ENCODE measurements at places on chromosomes 3 and 15. TPM values are rescaled to one million over a fixed set of nuclear protein-coding genes. Genes with fewer than 3 reads are reported as not detected.

DNA sequence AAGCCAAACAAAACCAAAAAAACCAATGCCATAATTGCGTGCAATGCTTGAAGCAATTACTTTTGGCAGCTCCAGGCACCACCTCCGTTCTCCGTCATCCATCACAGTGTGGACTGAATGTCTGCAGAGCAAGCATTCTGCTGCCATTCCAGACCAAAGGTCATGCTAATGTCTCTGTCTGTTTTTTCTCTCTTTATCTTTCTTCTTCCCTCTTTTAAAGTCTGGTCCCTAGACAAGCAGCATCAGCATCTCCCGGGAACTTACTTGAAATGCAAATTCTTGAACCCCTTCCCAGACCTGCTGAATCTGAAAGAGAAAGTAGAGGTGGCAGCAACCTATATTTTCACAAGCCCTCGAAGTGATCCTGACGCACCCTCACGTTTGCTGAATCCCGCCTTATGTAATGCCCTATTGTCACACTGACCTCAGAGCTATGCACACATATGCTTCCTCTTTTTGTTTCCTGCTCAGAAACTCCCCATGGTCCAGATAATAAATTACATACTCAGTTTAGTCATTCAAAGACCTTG is 297.3 kb upstream of the PROK2 start:
- no peak for DNase-seq

RBSN gene
- 11.7 TPM for total RNA-seq

DNA sequence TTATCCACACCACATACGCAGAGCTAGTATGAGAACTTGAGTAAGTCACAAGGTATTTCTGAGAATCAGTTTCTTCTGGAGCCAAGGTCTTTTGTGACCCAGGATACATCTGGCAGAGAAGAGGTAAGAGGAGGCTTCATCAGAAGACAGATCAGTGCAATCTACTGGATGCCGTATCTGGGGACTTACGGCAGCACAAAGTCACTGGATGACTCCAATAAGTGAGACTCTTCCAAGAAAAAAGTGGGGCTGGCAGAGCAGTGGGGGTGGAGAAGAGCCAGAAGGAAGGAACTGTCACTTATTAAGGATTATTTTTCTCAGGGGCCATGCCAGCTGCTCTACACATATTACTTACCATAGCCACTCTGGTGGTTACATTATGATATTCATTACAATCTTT is 31.6 kb upstream of the UBXN7 start:
- no peak for DNase-seq

CDHR4 gene
- not detected for total RNA-seq

- no peak for DNase-seq
Measured at GRCh38 chr3:5699811-5700210, 512.3 kb downstream of the EDEM1 start.

GRCh38 chr15:78130466-78131294 is 565 bp downstream of the CIB2 start:
- no peak for DNase-seq

CSPG4 gene
- total RNA-seq: not detected

GRCh38 chr15:27059610-27060202 is 88.7 kb downstream of the GABRG3 start:
- no peak for DNase-seq

DNA sequence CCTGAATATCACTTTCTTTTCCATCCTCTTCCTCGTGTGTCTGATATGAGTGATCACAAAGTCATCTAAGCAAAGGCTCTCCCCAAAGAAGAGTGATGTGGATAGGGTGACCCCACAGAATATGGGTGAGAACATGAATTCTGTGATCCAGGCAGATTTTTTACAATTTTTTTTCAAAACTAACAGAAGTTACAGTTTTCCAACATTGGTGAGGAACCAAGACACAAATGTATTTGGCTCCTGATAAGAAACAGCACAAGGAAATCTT is 27.0 kb downstream of the ANXA2 start:
- DNase-seq: no peak

DNA sequence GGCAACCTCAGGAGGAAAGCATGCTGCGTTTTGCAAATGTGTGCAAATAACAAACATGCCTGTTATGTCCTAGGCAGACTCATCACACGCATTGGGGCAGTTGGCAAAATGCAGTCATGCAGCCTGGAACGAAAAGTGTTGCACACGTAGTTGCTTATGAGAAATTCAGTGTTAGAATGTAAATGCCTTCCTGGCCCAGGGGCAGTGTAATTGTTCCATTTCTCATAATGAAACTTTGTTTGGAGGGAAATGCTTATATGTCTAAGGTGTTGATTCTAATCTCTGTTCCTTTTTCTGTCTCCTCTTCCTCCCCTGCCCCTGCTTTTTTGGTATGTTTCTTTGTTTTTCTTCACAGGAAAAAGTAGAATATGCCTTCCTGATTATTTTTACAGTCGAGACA is 156.0 kb downstream of the CACNA1D start:
- DNase-seq: no peak

KCNMB2 gene
- total RNA-seq: not detected

DNA sequence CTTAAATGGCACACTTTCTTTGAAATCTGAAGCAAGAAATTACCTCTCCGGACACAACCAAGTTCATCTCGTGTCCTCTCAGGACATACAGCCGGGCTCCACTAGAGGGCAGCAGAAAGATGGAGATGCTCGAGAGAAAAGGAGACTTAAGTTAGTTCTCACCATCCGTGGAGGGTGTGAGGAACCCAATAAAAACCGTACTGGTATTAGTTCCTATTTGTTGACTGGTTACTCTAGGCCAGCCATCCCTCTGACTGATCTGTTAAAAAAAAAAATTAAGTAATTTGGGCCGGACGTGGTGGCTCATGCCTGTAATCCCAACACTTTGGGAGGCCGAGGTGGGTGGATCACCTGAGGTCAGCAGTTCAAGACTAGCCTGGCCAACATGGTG is 7.9 kb upstream of the CYP11A1 start:
- DNase-seq: peak; percentile 78

SPTSSB gene
- not detected for total RNA-seq

- DNase-seq: no peak
Measured at GRCh38 chr3:151835751-151836525, 22.0 kb downstream of the AADAC start.

DNA sequence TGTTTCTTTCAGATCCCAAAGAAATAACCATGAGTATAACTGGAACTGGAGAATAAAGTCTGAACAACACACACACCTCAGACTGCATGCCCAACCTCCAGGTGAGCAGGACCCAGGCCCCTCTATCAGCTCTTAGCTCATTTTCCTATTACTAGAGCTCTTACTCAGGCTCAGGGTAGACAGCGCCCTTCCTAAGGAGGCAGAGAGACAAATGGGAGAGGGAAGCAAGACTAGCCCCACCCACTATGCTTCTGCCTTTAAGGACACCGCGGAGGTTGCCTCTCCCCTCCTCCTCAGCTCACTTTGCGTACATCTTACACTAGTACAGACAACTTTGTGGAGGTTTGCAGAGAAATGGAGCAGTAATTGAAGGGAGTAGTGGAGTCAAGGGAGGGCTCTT is 44.0 kb upstream of the GLCE start:
- no peak for DNase-seq

NEK10 gene
- total RNA-seq: 0.57 TPM

DNA sequence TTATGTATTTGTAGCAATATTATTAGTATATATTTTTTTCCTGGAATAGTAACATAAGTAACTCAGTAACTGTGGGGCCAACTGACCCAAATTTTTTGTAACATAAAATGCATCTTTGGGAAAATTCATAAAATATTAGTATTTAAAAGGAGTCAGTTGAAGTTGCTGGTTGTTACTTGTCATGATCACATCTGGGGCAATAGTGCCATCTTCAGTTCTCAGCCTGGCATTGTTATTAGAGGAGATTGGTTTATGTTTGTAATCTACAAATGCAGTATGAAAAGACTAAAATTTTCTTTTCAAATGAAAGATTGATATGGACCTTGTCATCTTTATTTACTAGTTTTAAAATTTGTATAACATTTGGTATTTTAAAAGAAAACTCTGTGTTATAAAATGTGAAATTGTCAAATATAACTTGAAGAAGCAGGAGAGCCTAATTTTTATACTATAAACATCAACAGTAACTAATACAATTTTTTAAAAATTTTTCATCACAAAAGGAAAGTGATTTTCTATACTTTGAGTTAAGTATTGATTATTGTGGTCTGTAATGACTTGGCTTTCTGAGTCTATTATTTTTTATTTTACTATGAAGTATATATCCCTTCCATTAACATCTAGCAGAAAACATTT is 38.8 kb upstream of the MLF1 start:
- DNase-seq: no peak

GOLGA8Q gene
- total RNA-seq: 1.1 TPM

CYP8B1 gene
- total RNA-seq: not detected

GRCh38 chr3:141450727-141451375 is 36.0 kb upstream of the RASA2 start:
- no peak for DNase-seq

GRCh38 chr3:149170672-149171071 is 41.2 kb downstream of the HPS3 start:
- DNase-seq: no peak

ATP10A gene
- 47.9 TPM for total RNA-seq

DNA sequence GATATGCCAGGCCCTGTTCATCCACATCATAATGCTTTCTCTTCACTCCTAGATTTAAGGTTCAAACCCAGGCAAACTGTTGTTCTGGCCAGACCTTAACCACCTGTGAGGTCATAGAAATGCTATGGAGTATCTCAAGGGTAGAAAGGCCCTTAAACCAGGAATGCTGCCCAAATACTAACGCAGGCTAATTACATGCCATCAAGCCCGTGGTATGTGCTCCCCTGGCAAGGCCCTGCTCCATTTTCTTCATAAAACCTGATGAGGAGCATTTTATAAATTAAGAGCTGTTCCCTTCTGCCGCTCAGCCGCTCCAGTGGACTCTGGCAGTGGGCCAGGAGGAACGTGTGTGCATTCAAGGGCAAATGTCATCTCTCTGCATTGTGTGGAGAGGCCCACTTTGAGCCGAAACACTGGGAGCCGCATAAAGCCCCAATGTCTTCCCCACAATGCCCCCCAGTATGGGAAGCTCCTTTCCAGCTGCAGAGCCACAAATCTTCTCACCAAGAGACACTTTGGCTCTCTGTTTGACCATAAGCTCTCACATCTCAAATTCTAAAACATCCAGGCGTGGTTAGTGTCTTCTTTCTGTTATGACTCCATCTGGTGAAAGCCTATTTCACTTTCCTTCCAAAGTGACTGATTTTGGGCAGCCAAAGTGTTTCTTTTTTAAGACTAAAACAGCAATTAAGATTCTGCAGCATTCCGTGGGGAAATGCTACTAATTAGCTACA is 210.8 kb upstream of the NR2E3 start:
- DNase-seq: no peak

- DNase-seq: no peak
Measured at GRCh38 chr3:179671747-179672242, 19.0 kb downstream of the USP13 start.

EAF2 gene
- 18.8 TPM for total RNA-seq

Data from activated T-helper 1 cell treated with anti-CD3 and anti-CD28 coated beads, Interleukin-12 subunit alpha, Interleukin-12 subunit beta, Interleukin-2, Interleukin-4 antibody, amounts not matched to agents 30 ng/mL and 10 ng/mL and 1 ng/mL, durations not matched to agents 14 hours and 24 hours and 36 hours (primary cell).